CD4-positive, alpha-beta T cell treated with Interferon gamma for 1 hour (primary cell): ENCODE measurements at places on chromosomes 12 and 14.

DNA sequence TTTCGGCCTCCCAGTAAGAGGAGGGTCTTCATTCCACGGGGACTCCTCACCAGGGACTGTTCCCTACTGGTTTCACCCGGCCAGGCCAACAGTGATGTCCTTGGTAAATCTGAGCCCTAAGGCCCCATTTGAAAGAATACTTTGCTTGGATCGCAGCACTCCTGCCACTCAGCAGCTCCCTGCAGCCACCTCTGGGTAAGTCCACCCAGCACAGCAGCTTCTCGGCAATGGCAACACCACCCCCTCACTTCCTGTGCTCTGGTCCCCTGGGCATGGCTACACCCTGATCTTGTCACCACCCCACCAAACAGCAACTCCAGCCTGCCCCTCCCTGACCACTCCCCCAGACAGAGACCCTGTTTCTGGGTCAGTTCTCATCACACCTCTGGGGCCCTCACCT lies 100.3 kb downstream of the SETD3 start:
- no peak for DNase-seq

DNA sequence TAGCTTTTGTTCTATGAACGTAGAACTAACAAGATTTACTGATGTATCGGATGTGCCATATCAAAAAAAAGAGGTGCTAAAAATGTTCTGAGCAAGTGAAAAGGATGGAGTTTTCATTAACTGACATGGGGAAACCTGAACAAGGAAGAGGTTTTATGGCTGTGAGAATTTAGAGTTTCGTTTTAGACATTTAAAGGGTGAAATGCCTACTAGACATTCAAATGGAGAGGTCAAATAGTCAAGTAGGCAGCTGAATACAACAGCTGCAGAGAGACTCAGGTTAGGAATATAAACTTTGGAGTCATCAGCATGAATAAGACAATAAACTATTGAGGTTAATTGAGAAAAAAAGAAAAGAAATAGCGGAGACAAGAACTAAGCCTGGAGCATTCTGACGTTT lies 364.9 kb upstream of the GARIN6 start:
- DNase-seq, result no peak

DNA sequence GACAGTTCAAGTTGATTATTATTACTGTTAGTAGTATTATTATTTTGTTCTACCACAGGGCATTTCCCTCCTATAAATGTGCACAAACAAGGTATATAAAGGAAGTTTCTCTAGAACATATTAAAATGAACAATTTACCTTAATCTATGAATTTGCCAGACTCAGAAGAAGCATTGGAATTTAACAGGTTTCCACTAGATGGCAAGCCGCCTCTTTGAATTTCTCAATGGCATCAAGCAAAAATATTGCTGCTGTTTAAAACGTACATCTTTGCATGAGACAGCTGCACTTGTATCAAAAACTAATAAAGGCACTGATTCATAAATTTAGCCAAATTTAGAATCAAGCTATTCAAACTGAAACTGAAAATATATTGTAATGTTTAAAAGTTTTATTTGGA lies 34.6 kb upstream of the MIS18BP1 start:
- no peak for DNase-seq

- DNase-seq, result no peak
Measured at GRCh38 chr14:50859296-50859624, 12.6 kb upstream of the ABHD12B start.

DNA sequence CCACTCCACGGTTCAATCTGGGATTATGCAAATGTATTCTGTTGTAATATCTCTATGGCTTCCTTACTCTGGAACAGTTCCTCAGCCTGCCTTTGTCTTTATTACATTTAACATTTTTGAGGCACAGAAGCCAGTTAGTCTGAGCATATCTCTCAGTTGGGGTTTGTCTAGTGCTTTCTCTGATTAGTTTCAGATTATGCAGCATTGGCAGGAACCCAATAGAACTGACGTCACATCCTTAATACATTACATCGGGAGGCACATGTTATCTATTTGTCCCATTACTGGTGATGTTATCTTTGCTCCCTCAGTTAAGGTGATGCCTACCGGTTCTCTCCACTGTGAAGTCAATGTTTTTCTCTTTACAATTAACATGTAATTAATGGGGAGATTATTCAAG lies 62.4 kb downstream of the PPM1A start:
- no peak for DNase-seq

DNA sequence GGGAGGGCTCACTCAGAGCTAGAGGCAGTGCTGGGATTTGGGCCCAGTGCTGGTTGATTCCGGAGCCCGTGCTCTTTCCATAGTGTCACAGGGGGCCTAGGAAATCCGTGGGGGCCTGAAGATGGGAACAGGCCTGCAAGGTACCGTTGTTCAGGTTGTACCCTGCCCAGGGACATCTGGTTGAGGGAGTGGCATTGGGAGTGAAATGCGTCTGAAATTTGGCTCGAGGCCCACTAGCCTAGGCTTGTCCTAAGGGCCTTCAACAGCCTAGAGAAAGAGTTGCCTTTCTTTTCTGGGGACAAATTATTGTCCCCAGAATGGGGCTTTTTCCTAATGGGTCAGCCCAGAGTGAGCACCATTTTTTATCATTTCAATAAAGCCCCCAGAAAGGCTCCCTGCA lies 26.4 kb upstream of the FAM222A start:
- DNase-seq, result no peak

GRCh38 chr14:55583942-55584468 lies 4.0 kb downstream of the KTN1 start:
- no peak for DNase-seq

DNA sequence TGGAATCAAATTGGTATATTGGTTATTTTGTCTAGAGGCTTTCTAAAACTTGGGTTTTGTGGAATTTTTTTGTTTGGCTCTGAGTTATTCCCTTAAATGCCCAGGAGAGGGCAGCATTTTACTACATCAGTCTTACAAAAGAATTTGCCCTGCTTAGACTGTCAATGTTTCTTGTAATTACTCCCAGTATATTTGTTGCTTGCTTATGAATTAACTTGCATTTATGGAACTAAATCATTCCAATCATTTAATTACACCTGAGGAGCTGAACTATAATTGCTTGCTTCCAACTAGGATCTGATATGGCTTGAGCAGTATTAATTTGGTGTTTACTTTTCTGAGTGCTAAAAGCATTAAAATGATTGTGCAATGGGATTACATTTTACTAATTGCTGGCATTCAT lies 48.7 kb downstream of the MIPOL1 start:
- no peak for DNase-seq

DNA sequence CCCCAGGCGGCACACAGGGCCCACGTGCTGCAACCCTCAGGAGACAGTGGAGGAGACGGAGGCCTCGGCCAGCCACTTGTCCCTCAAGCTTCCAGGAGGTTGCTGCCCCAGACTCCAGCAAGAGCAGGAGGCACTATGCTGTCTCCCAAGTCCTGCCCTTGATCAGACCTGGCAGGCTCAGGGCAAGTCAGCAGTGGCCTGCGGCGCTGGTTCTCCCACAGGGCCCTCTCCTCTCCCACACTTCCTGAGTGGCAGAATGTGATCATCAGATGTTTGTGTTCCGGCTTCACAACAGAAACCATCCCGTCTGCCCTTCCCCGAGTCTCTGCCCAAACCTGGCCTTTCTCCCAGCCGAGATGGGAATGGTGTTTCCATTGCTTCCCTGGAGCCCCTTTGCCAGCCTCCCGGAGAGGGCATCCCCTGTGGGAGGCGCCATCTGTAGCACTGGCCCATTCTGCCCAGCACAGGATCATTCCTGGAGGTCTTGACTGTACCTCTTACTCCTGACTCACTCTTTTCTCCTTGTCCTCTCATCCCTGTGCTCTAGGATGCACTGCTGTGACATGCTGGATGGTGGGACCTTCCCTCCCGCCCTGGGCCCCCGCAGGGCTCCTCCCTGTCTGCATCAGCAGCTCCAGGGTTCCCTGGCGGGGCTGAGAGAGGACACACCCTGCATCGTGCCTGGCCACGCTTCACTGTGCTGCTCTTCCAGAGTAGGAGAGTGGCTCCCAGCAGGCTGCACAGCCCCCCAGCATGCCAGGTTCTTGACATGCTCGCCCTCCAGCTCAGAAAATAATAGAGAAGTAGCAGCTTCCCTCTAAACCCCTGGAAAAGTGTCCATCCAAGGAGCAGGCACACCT lies 114.7 kb upstream of the FKBP4 start:
- no peak for DNase-seq

DNA sequence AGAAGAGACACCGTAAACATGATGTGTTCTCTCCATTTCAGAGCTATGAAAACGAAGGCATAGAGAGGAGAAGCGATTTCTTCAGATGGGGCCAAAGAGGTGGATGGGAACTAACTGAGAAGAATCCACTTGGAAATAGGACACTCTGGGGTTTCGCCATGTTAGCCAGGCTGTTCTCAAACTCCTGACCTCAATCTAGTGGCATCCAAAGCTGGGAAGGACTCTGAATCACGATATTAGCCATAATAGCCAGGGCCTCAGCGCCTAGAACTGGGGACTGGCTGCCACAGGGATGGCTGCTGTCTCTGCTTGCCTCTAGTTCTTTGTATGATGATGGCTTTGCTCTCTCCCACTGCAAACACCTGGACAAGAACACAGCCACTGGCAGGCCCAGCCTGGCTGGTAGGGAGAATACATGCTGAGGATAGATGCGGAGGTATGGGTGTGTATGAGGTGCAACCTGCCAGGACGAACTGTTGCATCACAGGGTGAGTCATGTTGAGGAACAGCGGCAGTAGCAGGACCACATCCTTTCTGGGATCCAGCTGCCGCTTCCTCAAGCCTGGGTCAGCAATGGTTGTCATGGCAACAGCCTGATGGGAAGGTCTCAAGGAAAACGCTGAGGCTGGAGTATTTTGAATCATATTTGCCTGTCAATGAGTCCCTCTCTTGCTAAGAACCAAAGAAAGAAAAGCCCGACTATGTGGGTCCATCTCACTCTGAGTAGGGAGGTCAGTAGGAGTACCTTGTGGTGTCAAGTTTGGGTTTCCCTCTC lies 31.1 kb downstream of the CCDC177 start:
- peak; percentile 77 for DNase-seq

- peak; percentile 10 for DNase-seq
Measured at GRCh38 chr14:64502887-64503433, 678 bp downstream of the ZBTB25 start.

- DNase-seq, result no peak
Measured at GRCh38 chr14:51004801-51005526, 60.7 kb upstream of the PYGL start.

DNA sequence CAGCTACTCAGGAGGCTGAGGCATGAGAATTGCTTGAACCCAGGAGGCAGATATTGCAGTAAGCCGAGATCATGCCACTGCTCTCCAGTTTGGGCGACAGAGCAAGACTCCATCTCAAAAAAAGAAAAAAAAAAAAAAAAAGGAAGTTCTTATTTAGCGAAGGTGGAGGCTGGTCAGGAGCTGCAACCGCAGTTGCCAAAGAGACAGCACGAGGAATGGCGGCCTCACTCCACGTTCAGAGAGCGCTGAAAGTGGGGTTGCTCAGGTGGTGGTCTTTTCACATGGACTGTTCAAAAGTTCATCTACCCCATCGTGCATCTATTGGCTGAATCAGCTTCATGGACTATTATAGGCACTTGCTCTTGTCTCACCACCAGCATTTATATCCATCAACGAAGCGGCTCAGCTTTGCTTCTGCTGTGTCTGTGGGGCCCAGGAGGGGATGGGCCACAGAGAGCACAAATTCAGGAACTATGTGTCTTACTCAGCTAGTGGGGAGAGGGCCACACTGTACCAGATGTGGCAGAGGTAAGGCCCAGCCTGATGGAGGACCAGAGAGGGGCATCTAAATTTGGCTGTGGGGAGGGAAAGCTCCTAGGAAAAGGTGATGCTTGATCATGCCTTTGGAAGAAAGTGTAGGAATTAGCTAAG lies 27.3 kb downstream of the SLC25A47 start:
- no peak for DNase-seq

DNA sequence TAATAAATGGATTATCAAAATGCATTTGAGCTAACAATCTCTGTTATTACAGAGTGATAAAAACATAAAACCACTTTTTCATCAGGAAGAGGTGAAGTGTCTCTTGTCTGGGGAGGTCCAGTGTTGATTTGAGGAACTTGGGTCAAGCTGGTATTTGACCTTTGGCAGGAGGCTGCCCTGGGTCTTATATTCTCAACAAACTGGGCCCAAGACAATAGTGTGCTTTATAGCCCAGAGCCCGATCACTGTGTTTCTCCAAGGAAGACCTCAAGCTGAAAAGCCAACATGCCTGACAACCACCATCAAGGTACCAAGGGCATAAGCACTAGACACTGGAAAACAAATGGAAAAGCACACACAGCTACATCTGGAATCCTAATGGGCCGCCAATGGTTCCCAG lies 137.0 kb downstream of the SLC25A21 start:
- DNase-seq, result no peak

GRCh38 chr12:11635341-11635740 lies 14.1 kb upstream of the ETV6 start:
- no peak for DNase-seq

GRCh38 chr12:75116646-75117198 lies 92.9 kb downstream of the KCNC2 start:
- no peak for DNase-seq

GRCh38 chr12:1054117-1054870 lies 63.3 kb downstream of the ERC1 start:
- DNase-seq, result no peak

DNA sequence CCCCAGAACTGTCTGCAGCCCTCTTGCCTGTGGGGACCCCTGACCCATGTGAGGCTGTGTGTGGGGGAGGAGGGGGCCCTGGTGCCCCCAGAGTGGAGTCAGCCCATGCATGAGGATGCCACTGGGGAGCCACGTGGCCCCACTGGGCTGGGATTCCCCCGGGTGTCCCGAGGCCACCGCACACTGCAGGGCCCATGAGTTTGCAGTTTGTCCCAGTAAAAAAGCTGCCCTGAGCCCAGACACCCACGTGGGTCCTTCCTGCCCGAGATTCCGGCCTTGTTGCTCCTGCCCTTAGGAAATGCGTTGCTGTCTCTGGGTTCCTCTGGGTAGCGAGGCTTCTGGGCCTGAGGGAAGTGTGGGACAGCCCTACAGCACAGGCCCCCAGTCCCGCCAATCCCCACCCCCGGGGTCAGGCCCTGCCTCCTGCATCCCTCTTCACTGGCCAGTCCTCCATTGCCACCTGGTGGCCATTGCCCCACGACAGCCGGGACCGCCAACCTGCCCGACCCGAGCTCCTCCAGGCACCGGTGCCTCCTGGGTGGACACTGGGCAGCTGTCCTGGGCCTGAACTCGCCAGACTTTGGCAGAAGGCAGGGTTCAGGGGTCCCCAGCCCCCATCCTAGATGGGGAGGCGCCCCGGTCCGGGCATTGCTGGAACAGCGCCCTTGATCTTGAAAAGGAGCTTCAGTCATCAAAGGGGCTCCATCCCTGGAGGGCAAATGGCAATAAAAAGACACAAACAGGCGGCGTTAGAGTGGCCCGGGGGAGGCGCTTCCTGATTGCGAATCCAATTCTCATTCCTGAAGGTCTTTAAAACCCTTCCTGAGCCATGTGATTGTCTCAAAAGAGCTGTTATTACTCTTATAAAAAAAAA lies 15.6 kb upstream of the C14orf180 start:
- peak; percentile 52 for DNase-seq

- no peak for DNase-seq
Measured at GRCh38 chr14:67187826-67188225, 1.4 kb upstream of the GARIN2 start.

- DNase-seq, result no peak
Measured at GRCh38 chr12:15151161-15152091, 69.8 kb downstream of the RERG start.

- DNase-seq, result no peak
Measured at GRCh38 chr12:120835657-120836056, 68.5 kb downstream of the SPPL3 start.

- no peak for DNase-seq
Measured at GRCh38 chr12:5567016-5567725, 135.3 kb downstream of the NTF3 start.
